ENCODE measurements at places on chromosomes 3 and 15. TPM values are rescaled to one million over a fixed set of nuclear protein-coding genes. Genes with fewer than 3 reads are reported as not detected.

HYAL3 gene
- 12.1 TPM for total RNA-seq

DLEC1 gene
- total RNA-seq = 0.39 TPM

UBE2E1 gene
- 42.4 TPM for total RNA-seq

EPHA3 gene
- 0.11 TPM for total RNA-seq

WDR93 gene
- 0.39 TPM for total RNA-seq

SERINC4 gene
- not detected for total RNA-seq

NAA50 gene
- total RNA-seq = 36.5 TPM

SLC27A2 gene
- not detected for total RNA-seq

NOX5 gene
- total RNA-seq = 0.22 TPM

CLDN18 gene
- not detected for total RNA-seq

GOLGA8T gene
- total RNA-seq = not detected

TUSC2 gene
- 16.9 TPM for total RNA-seq

ZDHHC23 gene
- 3.5 TPM for total RNA-seq

TMC3 gene
- total RNA-seq = not detected

CD200 gene
- not detected for total RNA-seq

PFKFB4 gene
- total RNA-seq = 87.2 TPM

CMTM8 gene
- not detected for total RNA-seq

GMPPB gene
- 46.7 TPM for total RNA-seq

FGF7 gene
- 0.54 TPM for total RNA-seq

NANOGP8 gene
- total RNA-seq = not detected

PSMA4 gene
- total RNA-seq = 110 TPM

SEC22C gene
- total RNA-seq = 34.9 TPM

RBMS3 gene
- 43.2 TPM for total RNA-seq

CCDC39 gene
- total RNA-seq = not detected

KIAA1143 gene
- 23.1 TPM for total RNA-seq

PPM1L gene
- 4.7 TPM for total RNA-seq

BFSP2 gene
- total RNA-seq = not detected

DNASE1L3 gene
- total RNA-seq = not detected

EFHB gene
- 1.6 TPM for total RNA-seq

SCG3 gene
- total RNA-seq = not detected

SCAMP5 gene
- 0.39 TPM for total RNA-seq
